NCI-H524 (cell line): ENCODE measurements at places on chromosomes 13 and 19.

- no peak for DNase-seq
These were observed 25.7 kb downstream of the SHC2 start for GRCh38 chr19:435056-435706.

DNA sequence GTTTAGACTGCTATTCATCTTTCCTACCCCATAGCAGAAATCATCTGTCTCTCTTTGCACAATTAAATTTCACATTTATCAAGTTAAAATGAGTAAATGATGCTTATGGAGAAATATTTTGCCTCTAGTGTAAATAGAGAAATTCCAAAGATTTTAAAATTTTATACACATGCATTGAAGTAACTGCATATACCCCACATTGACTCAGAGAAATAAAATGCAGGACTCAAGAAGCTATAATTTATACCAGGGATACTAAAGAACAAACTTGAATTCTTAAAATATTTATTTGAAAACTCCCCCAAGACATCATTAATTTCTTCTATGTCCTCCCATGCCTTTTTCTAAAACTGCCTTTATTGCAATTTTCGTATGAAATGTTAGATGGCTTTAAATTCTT, 165.8 kb downstream of the DIAPH3 start:
- no peak for DNase-seq

DNA sequence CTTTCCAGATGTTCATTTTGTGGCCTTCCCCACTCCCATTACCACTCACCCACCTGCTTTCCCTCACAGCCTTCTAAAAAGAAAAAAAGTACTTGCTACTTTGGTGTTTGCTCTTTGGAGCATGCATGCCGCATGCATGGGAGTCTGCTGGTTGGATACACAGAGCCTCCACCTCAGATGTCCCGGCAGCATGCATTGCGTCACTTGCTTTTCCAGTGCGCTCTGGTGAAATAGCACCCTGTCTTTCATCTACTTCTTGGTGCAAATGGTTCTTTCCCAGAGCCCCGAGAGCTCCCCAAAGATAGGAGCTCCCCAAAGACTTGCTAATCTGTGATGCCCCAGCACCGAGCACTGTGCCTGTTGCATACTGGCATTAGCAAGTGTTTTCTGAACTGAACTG, 333.2 kb upstream of the ZNF507 start:
- DNase-seq: no peak

DNA sequence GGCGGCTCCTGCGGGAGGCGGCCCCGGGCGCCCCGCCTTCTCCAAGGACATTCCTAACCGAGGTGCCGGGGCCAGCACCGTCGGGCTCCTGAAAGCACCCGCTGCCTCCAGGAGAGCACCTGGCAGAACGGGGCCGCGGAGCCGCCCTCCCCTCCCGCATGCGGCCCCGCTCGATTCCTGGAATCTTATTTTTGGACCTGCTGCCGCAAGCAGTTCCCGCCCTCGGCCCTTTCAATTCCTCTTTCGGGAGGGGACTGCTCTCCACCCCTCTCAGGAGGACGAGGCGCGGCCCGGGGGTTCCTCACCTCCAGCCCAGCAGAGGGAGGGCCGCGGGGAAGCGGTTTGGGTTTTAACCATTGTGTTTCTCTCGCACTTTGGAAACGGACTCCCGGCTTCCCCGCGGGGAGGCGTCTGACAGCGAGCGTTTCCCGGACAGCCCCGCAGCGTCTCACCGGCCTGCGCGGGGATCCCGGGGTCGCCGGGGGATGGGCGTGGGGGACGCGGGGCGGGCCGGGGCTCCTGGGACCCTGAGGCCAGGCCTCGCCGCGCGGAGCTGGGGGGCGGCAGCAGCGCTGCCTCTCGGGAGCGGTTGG, 849 bp downstream of the GAS6 start:
- DNase-seq: no peak

GRCh38 chr19:53161123-53161522, 2.3 kb upstream of the ZNF347 start:
- DNase-seq: no peak

GRCh38 chr19:44984005-44984404, 17.3 kb upstream of the RELB start:
- no peak for DNase-seq

DNA sequence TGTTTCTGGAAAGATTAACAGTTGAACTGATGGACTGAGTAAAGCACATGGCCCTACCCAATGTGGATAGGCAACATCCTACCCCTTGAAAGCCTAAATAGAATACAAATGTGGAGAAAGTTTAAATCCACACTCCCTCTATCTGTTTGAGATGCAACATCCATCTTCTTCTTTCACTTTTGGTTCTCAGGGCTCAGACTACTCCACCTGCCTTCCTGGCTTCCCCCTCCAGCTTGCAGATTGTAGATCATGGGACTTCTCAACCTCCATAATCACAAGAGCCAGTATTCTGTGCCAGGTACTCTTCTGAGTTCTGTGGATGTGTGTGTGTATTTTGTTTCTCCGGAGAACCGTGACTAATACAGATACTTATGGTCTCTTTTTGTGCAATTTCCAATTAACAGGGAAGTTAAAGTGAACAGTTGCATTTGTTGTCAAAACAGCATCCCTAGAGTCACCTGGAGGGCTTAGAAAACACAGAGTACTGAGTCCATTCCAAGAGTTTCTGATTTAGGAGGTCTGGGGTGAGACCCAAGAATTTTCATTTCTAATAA, 590.3 kb upstream of the MIR17HG start:
- DNase-seq: no peak

DNA sequence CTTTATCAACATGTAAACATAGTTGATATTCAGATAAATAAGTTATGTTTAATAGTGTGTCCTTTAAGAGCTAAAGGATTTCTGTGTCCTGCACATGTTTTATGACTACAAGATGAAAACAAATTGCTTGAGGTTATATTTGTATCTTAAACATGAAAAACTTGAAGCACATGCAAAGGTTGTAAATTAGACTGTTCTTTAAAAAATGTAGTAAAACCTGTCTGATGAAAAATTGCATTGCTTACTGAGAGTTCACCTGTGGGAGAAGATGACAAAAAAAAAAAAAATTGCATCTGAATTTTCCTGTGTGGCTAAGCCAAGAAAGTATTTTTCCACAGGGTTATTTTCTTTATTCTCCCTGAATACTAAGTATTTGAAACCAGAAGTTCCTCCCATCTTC, 25.7 kb upstream of the LMO7 start:
- DNase-seq: no peak

- DNase-seq: no peak
These were observed 7.9 kb downstream of the FOSB start for GRCh38 chr19:45475537-45476291.

DNA sequence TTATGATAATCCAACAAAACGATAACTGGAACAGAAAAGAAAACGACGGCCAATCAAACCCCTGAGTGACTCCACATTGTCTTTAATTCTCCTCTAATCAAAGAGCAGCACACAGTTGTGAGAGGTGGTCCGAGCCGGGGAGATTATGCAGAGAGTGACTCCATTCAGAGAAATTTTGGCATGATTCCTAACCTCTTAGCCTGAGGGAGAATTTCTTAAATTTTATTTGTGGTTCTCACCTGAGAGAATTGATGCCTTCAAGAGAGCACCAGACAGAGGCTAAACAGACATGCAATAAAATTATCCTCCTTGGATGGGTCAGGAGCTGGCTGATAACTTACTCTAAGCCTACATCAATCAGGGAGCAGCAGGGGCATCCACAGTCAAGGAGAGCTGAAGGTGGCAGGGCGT, 310.0 kb upstream of the KLF12 start:
- DNase-seq: no peak

GRCh38 chr13:96421314-96421713, 331.4 kb downstream of the HS6ST3 start:
- DNase-seq: no peak
